ENCODE measurements at places on chromosomes 7 and 10.
A peak's percentile ranks its signal among the peaks of the same experiment; 100 is the strongest.

- no peaks in the 10 kb centered on the region for H3K36me3 ChIP-seq
- peak overlapping the region; percentile 41 for H3K27ac ChIP-seq
- no peaks in the 10 kb centered on the region for H3K4me1 ChIP-seq
- no peak overlapping the region for H3K4me3 ChIP-seq
- no peak for DNase-seq
- no peaks in the 10 kb centered on the region for H3K27me3 ChIP-seq
These were observed 189.2 kb downstream of the FAM107B start for GRCh38 chr10:14585287-14586193.

GRCh38 chr10:1731592-1731991, 5.7 kb downstream of the ADARB2 start:
- no peak for DNase-seq
- no peaks in the 10 kb centered on the region for H3K36me3 ChIP-seq
- no peak overlapping the region for H3K4me3 ChIP-seq
- H3K27me3 ChIP-seq = peaks cover 79% of the 10 kb centered on the region
- no peak overlapping the region for H3K27ac ChIP-seq
- H3K4me1 ChIP-seq = no peaks in the 10 kb centered on the region

- H3K36me3 ChIP-seq = no peaks in the 10 kb centered on the region
- peaks cover 11% of the 10 kb centered on the region for H3K27me3 ChIP-seq
- no peaks in the 10 kb centered on the region for H3K4me1 ChIP-seq
- peak overlapping the region; percentile 53 for H3K4me3 ChIP-seq
These were observed 44.1 kb downstream of the SFTPD start for GRCh38 chr10:79904671-79905321.

GRCh38 chr7:22146961-22147512, 201.3 kb upstream of the CDCA7L start:
- H3K27me3 ChIP-seq = no peaks in the 10 kb centered on the region
- H3K4me1 ChIP-seq = no peaks in the 10 kb centered on the region
- peak overlapping the region; percentile 12 for H3K4me3 ChIP-seq
- H3K27ac ChIP-seq = no peak overlapping the region

DNA sequence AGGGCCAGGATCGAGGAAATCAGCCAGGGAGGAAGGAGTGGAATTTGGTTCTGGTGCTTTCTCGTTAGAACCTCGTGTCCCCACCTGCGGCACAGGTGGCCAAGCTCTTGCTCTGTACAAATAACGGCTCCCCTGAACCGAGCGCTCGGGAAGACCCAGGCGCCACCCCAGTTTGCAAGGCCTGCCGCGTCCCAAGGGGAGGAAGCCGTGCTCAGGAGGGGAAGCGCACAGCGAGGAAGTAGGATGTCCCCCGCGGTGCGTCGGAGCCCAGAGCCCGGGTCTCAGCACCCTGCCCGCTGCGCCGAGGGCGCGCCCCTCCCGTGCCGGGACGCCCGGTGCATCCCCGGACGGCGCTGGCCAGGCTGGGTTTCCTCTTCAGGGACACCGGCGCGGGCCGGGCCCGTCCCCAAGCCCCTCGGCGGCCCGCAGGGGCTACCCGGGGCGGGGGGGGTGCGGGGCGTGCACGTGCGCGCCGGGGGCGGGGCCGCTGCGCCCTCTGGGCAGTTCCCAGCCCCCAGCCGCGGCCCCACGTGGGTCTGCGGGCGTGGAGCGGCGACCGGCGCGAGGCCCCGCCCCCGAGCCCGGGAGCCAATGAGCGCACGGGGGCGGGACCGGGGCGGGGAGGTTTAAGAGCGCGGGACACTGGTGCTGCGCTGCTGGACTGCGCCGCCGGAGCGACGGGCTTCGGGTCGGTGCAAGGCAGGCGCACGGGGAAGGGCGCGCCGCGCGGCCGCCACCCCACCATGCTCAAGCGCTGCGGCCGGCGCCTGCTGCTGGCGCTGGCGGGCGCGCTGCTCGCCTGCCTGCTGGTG, at the start of gene LFNG:
TSS of gene LFNG (plus strand) at position 656 of the 812 bp plus-strand sequence. CDS start at position 744, 88 bp downstream.
- H3K36me3 ChIP-seq = no peaks in the 10 kb centered on the region
- peak within 1 kb of the TSS; percentile 91 for H3K27ac ChIP-seq
- H3K4me1 ChIP-seq = peaks cover 35% of the 10 kb centered on the region
- H3K4me3 ChIP-seq = peak within 1 kb of the TSS; percentile 63

DNA sequence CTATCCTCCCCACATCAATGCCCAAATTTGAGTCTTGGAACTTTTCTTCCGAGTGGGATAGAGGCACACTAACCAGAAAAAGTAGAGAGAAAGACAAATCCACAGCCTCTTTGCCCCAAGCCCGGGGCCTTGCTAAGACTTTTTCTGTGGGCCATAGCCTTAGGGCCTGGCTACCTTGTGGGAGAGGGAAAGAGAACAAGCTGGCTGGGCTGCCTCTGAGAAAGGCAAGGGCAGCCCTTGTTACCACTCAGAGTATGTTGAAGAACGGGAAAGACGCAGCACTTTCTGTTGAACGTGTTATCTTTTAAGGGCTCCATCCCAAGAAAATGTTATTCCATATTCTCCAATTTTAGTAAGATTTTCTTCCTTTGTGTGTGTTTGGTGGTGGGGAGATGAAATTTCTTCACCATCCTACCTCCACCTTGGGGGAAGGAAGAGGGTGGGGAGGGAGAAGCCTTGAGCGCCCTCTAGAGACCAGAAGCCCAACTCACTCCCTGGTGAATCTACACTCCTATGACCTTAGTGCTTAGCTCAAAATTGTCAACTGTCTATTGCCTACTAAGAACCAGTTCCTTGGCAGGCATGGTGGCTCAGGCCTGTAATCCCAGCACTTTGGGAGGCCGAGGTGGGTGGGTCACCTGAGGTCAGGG, 3.9 kb upstream of the NRF1 start:
- DNase-seq = no peak
- no peak overlapping the region for H3K27ac ChIP-seq

DNA sequence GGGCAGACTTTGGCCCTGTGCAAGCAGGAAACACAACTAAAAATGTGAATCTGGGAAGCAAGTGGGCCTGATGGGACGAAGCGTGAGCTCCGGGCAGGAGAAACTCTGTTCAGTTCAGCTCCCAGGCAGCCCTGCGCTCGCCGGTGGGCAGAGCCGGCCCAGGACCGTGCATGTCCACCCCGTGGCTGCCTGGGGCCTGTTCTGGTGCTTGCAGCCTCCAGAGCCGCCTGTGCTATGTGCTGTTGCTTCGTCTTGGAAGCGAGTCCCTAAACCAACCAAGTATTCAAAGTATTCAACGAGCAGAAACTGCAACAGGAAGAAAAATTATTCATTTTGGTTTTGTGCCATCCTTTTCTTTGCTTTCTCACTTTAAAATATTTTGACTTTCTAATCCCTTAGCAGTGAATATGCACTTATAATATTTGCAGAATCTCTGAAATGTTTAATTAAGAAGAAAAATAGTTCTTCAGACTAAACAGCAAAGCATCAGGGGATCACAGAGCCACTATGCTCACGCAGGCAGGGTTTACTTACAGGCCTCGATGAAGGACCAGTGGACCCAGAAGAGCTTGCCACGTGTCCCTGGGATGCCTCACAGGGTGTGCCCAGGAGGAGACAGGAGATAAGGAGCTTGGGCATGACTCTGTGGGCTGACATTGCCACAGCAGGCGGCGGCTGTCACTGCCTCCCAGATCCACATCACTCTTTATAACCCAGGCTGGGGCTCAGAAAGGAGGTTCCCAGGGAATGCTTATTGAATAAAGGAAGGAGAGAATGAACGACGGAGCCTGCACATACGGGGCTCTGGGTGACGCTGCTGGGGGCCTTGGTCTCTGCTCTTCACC, 45.6 kb downstream of the VIPR2 start:
- no peak overlapping the region for H3K4me3 ChIP-seq
- DNase-seq = peak; percentile 47
- no peaks in the 10 kb centered on the region for H3K36me3 ChIP-seq
- H3K4me1 ChIP-seq = peaks cover 5% of the 10 kb centered on the region
- H3K27ac ChIP-seq = peak overlapping the region; percentile 86
